ENCODE measurements at places on chromosomes 1 and 21.

- peak; percentile 3 for DNase-seq
Measured at GRCh38 chr1:161706482-161707347, at the start of gene FCRLA. TSS of gene FCRLA (plus strand) at chr1:161707229. CDS start at chr1:161707265, 36 bp downstream.

- DNase-seq: no peak
Measured at GRCh38 chr1:181013144-181013543, 9.5 kb downstream of the STX6 start.

- no peak for DNase-seq
Measured at GRCh38 chr1:66078412-66078811, 285.7 kb downstream of the PDE4B start.

DNA sequence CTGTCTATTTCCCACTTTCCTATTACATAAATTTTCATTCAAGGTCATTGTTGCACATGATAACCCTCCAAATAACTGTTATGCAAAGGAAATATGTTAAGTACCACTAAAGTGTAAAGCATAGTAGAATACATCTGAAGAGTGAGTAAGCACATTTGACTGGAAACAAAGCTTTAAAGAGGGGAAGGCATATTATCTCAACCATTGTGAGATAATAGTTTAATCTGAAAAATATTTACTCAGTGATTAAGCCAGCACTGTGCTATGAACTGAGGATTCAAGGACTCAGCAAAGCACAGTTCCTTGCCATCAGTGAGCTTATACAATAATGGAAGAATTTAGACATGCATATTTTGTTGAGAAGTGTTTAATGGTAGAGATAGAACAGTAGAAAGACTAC is 127.4 kb downstream of the HMCN1 start:
- DNase-seq: no peak

DNA sequence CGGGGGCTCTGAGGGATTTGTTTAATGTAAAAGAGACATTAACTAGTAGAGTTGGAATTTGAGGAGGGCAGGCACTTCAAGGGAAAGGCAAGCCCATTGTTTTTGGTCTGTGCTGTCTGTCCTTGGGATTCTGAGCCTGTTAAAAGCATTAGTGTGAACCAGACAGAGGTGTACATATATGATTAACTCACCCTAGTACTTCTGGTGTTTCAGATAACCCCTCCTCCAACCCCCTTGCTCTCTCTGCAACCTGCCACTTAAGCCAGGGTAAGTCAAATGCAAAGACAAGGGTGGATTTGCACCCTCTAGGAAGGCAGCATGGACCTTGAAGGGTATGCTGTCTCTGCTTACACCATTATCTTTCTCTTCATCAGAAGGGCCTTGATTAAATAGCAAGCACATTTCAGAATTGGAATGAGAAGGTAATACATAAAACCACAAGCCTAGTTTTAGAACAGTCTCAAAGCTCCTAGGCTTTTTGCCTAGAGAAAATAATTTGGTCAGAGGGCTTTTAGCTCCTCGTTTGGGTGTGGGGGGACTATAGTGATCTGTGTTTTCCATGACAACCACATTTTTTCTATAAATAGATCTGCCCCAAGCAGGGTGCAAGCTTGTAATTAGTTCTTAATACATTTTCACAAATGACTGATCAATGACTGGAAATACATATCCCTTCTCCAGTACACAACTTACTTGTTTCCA is 120.7 kb upstream of the SGIP1 start:
- no peak for DNase-seq

GRCh38 chr1:200831091-200831490 is 41.7 kb upstream of the GPR25 start:
- no peak for DNase-seq
